ENCODE measurements at places on chromosomes 5 and 9.

GRCh38 chr5:119332208-119332607 is 23.6 kb upstream of the TNFAIP8 start:
- no peak for DNase-seq

DNA sequence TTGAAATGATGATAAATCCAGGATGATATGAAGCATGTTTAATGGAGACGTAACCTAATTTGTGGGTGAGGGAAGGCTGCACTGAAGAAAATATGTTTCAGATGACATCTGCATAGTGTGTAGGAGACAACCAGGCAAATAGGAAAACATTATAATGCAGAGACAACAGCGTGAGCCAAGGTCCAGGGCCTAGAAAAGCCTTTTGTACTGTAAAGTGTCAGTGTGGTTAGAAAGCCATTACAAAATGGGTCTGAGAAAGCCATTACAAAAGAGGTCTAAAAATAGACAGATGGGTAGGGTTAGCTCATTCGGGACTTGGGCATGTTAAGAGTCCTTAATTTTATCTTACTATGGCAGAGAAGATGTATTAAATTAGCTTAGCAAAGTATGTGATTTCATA is 14.9 kb upstream of the GABRG2 start:
- no peak for DNase-seq

GRCh38 chr5:3828761-3829160 is 233.1 kb downstream of the IRX1 start:
- no peak for DNase-seq

- DNase-seq = no peak
These were observed 26.3 kb downstream of the SLC31A1 start for GRCh38 chr9:113247640-113248039.

- DNase-seq = no peak
These were observed 1.6 kb downstream of the UNC13B start for GRCh38 chr9:35163413-35163812.

GRCh38 chr9:5895782-5896181 is 5.1 kb downstream of the MLANA start:
- DNase-seq = no peak

- DNase-seq = no peak
These were observed 7.6 kb downstream of the INVS start for GRCh38 chr9:100106616-100107015.

- DNase-seq = no peak
These were observed 51.9 kb downstream of the PSAT1 start for GRCh38 chr9:78348848-78349247.

DNA sequence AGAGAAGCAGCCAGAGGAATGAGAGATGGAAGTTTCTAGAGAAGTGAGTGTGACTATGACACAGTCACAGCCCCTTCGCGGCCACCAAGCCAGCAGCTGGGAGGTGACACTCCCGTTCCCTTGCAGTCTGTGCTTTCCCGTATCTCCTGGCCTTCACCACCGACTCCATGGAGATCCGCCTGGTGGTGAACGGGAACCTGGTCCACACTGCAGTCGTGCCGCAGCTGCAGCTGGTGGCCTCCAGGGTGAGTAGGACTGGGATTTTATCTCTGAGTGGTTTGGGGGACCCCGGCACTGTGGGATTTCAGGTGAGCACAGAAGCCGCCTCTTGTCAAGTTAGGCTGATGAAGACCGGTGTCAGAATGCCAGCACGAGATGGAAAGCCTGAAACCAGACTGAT is 12.1 kb upstream of the SLC2A8 start:
- DNase-seq = no peak

DNA sequence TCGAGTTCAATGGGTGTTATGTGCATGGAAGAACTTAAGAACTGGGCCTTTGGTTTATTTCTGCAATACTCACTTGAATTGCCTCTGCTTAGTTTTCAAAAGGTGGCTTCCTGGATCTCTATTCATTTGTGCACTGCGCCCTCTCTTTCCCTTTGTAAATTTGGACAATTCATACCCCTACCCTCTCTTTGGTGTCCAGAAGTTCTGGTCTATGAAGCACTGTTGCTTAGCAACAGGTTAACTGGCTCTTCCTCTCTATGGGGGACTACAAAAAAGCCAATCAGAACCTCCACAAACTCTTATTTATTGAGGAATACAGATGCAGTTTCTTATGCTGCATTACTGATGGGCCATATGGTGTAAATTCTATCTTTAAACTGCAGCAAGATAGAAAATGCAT is 13.5 kb upstream of the FAM120A start:
- DNase-seq = no peak

DNA sequence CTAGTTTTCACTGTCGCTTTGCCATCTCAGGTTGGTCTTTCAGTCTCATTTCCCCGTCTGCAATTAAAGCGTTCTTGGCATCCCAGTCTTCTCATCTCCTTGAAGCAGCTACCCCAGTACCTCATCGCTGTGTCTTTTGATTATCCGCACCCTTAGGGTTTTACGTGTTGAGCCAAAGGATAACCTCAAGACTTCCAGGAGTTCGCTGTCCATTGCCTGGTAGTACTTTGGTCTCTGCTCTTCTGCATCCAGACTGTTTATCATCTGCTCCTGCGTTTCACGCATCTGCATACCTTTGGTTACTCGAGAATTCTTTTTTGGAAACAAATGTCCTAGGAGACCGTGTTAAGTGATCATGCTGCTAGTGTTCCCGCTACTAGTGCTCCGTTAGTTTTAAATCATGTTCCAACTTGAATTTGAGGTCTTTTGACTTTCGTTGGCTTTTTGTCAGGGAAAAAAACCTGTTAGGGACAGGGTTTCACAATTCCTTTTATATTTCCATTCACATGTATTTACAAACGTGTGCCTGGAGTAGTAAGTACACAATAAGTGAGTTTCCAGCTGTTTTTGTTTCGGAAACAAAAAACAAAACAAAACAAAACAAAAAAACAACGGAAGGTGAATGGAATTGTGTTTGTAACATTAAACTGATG is 888 bp downstream of the RABGAP1 start:
- no peak for DNase-seq

- no peak for DNase-seq
These were observed 25.0 kb downstream of the LMNB1 start for GRCh38 chr5:126801992-126802294.

GRCh38 chr9:82492274-82492673 is 503.7 kb downstream of the SPATA31D1 start:
- DNase-seq = no peak

GRCh38 chr9:137234055-137234697 is 3.5 kb downstream of the SLC34A3 start:
- no peak for DNase-seq

DNA sequence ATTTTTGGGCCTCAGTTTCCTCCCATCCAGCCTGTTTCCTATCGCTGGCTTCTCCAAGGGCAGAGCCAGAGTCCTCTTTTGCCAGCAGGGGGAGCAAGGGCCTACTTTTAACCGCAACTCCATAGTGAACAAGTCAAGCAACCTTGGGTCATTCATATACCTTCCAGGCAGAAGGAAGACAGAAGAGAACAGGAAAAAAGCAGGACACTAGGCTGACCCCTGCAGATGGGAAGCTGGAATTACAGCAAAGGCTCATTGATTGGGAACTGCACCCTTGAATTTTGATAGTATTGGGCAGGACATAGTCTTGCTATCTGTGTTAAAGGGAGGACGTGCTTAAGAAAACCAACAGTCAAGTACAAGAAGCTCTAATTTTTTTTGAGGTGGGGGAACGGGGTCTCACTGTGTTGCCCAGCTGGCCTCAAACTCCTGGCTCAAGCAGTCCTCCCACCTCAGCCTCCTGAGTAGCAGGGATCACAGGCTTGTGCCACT is 30.1 kb downstream of the QRFP start:
- DNase-seq = peak; percentile 40

GRCh38 chr5:67380431-67380830 is 183.8 kb upstream of the CD180 start:
- DNase-seq = no peak

DNA sequence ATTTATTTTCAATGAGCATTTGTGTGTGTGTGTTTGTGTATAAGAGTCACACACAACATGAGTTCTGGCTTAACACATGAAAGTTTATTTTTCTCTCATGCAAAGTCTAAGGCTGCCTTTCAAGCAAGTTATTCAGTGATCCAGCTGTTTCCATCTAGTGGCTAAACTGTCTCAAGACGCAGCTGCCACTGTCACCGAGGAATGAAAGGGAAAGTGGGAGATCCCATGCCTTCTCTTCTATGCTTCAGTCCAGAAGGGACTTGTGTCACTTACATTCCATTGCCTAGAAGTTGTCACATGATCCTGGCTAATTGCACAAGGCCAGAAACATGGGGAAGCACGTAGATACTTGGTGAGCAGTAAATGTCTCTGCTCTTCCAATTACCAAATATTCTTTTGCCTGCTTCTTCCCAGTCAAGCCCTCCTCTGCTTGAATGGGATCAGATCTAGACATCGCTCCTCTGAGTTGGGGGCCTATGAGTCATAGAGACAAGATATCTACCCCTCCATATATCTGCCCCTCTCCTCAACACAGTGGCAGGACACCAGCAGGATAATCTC is 30.4 kb upstream of the SLIT3 start:
- DNase-seq = no peak
